Naive thymus-derived CD8-positive, alpha-beta T cell (primary cell): ENCODE measurements at places on chromosomes 3 and 15.
A peak's percentile ranks its signal among the peaks of the same experiment; 100 is the strongest.

GRCh38 chr3:129605203-129605921 lies 1.1 kb downstream of the PLXND1 start:
- peaks cover 13% of the 10 kb centered on the region for H3K27me3 ChIP-seq
- peak overlapping the region; percentile 93 for H3K4me3 ChIP-seq
- peak; percentile 34 for DNase-seq

DNA sequence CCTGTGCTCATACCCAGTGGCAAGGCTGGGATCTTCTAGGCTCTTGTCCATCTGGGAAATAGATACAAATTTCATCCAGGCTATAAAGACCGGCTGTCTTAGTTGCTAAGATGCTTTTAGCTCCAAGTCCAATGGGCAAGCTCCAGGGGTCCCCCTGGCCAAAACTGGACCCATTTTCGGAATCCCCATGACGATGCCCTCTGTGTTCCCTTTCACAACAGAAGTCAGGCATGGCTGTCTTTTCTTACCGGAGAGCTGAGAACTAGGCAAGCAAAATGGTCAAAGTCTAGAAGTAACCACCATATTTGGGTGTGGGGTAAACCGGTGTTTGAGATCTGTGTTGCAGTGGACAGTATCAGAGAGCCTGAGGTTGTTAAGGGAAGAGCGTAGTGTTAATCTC lies 1.0 kb downstream of the GLYCTK start:
- peaks cover 40% of the 10 kb centered on the region for H3K4me1 ChIP-seq
- H3K4me3 ChIP-seq, result peak overlapping the region; percentile 99
- H3K27me3 ChIP-seq, result no peaks in the 10 kb centered on the region
- peak overlapping the region; percentile 100 for H3K27ac ChIP-seq

GRCh38 chr15:65204931-65205660 lies 6.2 kb downstream of the CILP start:
- no peaks in the 10 kb centered on the region for H3K27me3 ChIP-seq
- H3K36me3 ChIP-seq, result no peaks in the 10 kb centered on the region
- H3K4me3 ChIP-seq, result no peak overlapping the region
- no peak overlapping the region for H3K27ac ChIP-seq
- no peaks in the 10 kb centered on the region for H3K4me1 ChIP-seq

DNA sequence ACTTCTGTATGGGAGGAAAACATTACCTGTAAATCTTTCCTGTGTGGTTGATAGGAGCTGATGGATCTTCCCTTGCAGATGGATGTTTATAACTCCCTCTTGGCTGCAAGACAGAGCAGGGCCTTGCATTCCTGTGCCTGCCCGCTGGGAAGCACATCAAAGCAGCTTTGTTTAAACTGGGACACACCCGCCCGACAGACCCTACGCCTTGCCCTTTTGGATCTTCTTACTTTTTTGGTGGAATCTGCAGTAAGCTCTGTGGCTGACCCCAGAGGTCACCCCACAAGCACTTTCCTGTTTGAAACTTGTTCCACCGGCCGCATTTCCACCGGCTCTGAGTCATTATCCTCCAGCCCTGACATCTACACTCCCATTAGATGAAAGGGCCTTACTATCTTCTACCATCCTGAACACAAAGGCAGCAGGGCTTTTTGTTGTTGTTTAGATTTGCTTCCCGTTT lies 244.1 kb upstream of the STT3B start:
- H3K27me3 ChIP-seq, result no peaks in the 10 kb centered on the region
- no peak for DNase-seq
- H3K4me1 ChIP-seq, result peaks cover 14% of the 10 kb centered on the region
- no peak overlapping the region for H3K4me3 ChIP-seq

- no peaks in the 10 kb centered on the region for H3K27me3 ChIP-seq
- DNase-seq, result no peak
- H3K36me3 ChIP-seq, result peaks cover 32% of the 10 kb centered on the region
- H3K27ac ChIP-seq, result no peak overlapping the region
- H3K4me1 ChIP-seq, result peaks cover 5% of the 10 kb centered on the region
These were observed 69.4 kb downstream of the AAGAB start for GRCh38 chr15:67185051-67185450.

DNA sequence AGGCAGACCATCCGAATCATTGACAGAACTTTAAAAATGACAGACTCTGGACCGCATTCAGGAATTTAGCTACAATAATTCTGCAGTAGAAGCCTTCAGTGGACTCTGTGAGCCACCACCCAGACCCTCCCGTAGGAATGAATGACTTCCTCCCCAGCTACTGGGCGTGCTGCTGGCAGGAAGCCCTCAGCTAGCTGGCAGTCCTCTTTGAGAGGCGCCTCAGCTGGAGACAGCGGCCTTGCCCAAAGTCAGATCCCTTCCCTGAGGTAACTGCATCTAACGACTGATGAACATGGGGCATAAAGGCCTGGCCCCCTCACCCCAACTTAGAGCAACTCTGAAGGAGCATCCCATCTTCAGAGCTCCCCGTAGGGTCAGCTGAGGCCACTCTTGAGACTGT lies 25.8 kb downstream of the CRABP1 start:
- DNase-seq, result no peak
- no peaks in the 10 kb centered on the region for H3K36me3 ChIP-seq
- peaks cover 3% of the 10 kb centered on the region for H3K27me3 ChIP-seq
- H3K4me3 ChIP-seq, result no peak overlapping the region
- no peak overlapping the region for H3K27ac ChIP-seq
- H3K4me1 ChIP-seq, result no peaks in the 10 kb centered on the region

- no peak overlapping the region for H3K4me3 ChIP-seq
- H3K27ac ChIP-seq, result no peak overlapping the region
- H3K4me1 ChIP-seq, result no peaks in the 10 kb centered on the region
- no peak for DNase-seq
- H3K27me3 ChIP-seq, result peaks cover 4% of the 10 kb centered on the region
These were observed 46.6 kb downstream of the SPRED1 start for GRCh38 chr15:38299216-38299615.

- no peaks in the 10 kb centered on the region for H3K36me3 ChIP-seq
- DNase-seq, result no peak
- H3K27ac ChIP-seq, result no peak overlapping the region
- no peaks in the 10 kb centered on the region for H3K4me1 ChIP-seq
- peaks cover 16% of the 10 kb centered on the region for H3K27me3 ChIP-seq
These were observed 435.6 kb downstream of the MECOM start for GRCh38 chr3:169227911-169228310.

DNA sequence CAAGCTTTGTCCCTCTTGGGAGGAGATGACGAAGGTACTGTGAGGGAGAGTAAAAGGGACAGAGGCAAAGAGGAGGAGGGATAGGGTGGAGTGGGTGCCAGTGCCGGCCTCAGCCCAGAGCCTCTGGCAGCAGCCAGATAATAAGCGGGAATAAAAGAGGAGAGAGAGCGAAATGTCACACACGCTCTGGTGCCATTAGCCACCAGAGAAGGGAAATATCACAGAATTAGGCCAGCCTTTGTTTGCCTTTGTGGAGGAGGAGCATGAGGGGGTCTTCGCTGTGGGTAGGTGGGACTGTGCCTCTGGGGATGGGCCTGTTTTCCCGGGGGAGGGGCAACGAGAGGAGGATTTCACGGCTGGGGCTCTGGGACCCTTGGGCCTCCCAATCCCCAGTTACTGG lies 67.8 kb downstream of the LINGO1 start:
- H3K4me1 ChIP-seq, result no peaks in the 10 kb centered on the region
- peaks cover 7% of the 10 kb centered on the region for H3K27me3 ChIP-seq
- H3K36me3 ChIP-seq, result no peaks in the 10 kb centered on the region
- H3K27ac ChIP-seq, result no peak overlapping the region
- H3K4me3 ChIP-seq, result no peak overlapping the region

- H3K4me3 ChIP-seq, result peak overlapping the region; percentile 67
- H3K27me3 ChIP-seq, result no peaks in the 10 kb centered on the region
- no peak overlapping the region for H3K27ac ChIP-seq
- no peaks in the 10 kb centered on the region for H3K36me3 ChIP-seq
These were observed 178.2 kb upstream of the LPP start for GRCh38 chr3:187975561-187976364.

- no peak overlapping the region for H3K27ac ChIP-seq
- peaks cover 22% of the 10 kb centered on the region for H3K27me3 ChIP-seq
- no peaks in the 10 kb centered on the region for H3K4me1 ChIP-seq
- DNase-seq, result no peak
These were observed 12.2 kb upstream of the PIK3R4 start for GRCh38 chr3:130758624-130759369.

GRCh38 chr3:83426300-83426699 lies 1532.5 kb upstream of the CADM2 start:
- H3K36me3 ChIP-seq, result no peaks in the 10 kb centered on the region
- H3K4me3 ChIP-seq, result no peak overlapping the region
- H3K27ac ChIP-seq, result no peak overlapping the region
- no peaks in the 10 kb centered on the region for H3K4me1 ChIP-seq
- no peaks in the 10 kb centered on the region for H3K27me3 ChIP-seq

DNA sequence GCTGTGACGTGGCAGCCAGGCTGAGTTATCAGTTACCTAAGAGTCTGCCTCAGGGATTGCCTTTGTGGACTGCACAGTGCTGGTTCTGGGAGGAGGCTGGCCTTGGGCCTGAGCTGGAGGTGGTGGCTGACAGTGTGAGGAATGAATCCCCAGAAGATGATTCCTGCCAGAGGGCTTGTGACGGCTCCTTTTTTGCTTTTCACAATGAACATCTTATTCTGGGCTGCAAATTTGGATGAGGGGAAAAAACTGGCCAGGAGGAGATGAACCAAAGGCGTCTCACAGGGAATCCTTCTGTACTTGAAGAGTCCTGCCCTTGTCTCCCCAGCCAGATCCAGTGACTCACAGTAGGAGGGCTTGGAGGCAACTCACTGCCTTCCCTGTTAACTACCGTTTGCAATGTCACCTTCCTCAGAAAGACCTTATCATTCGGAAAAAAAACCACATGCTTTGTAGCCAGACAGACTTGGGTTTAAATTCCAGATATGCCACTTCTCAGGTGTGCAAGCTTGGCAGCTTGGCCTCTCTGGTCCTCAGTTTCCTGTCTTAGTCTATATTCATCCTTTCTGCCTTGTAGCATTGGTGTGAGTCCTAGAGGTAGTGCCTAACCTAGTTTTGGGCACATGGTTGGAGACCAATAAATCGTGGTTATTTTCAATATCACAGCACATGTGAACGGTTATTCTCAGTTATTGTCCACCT lies 19.1 kb downstream of the ST6GAL1 start:
- no peak overlapping the region for H3K4me3 ChIP-seq
- no peaks in the 10 kb centered on the region for H3K27me3 ChIP-seq
- H3K36me3 ChIP-seq, result peaks cover 63% of the 10 kb centered on the region
- no peak for DNase-seq
- H3K4me1 ChIP-seq, result peaks cover 54% of the 10 kb centered on the region

- H3K4me1 ChIP-seq, result peaks cover 11% of the 10 kb centered on the region
- no peak overlapping the region for H3K27ac ChIP-seq
- H3K36me3 ChIP-seq, result no peaks in the 10 kb centered on the region
- DNase-seq, result no peak
- H3K27me3 ChIP-seq, result no peaks in the 10 kb centered on the region
These were observed 6.0 kb downstream of the HHATL start for GRCh38 chr3:42696356-42697288.

- peaks cover 3% of the 10 kb centered on the region for H3K36me3 ChIP-seq
- no peaks in the 10 kb centered on the region for H3K27me3 ChIP-seq
- no peaks in the 10 kb centered on the region for H3K4me1 ChIP-seq
- H3K27ac ChIP-seq, result no peak overlapping the region
- H3K4me3 ChIP-seq, result no peak overlapping the region
- no peak for DNase-seq
These were observed 36.1 kb downstream of the LSM3 start for GRCh38 chr3:14214764-14215163.

- no peaks in the 10 kb centered on the region for H3K27me3 ChIP-seq
- H3K4me1 ChIP-seq, result no peaks in the 10 kb centered on the region
- no peaks in the 10 kb centered on the region for H3K36me3 ChIP-seq
These were observed 1445.1 kb upstream of the CADM2 start for GRCh38 chr3:83513677-83514076.

GRCh38 chr3:102133376-102133775 lies 284.1 kb downstream of the NFKBIZ start:
- peaks cover 27% of the 10 kb centered on the region for H3K4me1 ChIP-seq
- DNase-seq, result no peak
- H3K36me3 ChIP-seq, result no peaks in the 10 kb centered on the region

DNA sequence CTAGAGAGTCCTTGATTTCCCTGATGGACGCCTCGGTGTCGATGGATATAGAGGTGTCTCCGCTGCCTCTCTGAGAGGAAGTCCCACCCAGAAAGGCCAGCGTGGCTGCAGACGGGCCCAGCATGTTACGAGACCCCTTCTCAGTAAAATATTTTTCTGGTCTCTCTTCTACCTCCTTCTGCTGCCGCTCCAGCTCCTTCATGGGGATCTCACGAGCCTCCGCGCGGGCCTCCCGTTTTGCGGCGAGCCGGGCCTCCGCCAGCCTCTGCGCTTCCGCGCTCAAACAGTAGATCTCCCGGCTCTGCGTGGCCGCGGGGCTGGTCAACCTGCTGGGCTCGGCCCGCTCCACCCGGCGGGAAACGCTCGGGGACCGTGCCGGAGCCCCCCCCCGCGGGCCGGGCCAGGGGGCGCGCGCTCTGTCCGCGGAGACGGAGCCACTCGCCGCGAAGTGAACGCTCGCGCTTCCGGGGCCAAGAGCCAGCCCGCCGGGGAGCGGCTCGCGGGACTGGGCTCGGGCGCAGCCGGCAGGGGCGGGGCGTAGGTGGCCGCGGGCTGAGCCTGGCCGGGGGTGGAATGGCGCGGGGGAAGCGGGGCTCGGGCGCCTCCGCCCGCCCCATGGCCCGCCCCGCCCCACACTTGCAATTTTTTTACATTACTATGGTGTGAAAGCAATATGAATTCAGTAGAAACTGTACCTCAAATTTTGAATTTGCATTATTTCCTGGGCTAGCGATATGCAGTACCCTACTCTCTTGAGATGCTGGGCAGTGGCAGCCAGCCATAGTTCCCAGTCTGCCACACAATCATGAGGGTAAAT lies 10.2 kb upstream of the KCNMB3 start:
- H3K27me3 ChIP-seq, result no peaks in the 10 kb centered on the region
- no peaks in the 10 kb centered on the region for H3K36me3 ChIP-seq
- H3K27ac ChIP-seq, result peak overlapping the region; percentile 72
- peak overlapping the region; percentile 86 for H3K4me3 ChIP-seq
- DNase-seq, result peak; percentile 64

GRCh38 chr15:88220443-88221335 lies 35.9 kb downstream of the NTRK3 start:
- no peaks in the 10 kb centered on the region for H3K36me3 ChIP-seq
- no peaks in the 10 kb centered on the region for H3K4me1 ChIP-seq
- no peak overlapping the region for H3K27ac ChIP-seq
- DNase-seq, result no peak
- H3K4me3 ChIP-seq, result no peak overlapping the region

DNA sequence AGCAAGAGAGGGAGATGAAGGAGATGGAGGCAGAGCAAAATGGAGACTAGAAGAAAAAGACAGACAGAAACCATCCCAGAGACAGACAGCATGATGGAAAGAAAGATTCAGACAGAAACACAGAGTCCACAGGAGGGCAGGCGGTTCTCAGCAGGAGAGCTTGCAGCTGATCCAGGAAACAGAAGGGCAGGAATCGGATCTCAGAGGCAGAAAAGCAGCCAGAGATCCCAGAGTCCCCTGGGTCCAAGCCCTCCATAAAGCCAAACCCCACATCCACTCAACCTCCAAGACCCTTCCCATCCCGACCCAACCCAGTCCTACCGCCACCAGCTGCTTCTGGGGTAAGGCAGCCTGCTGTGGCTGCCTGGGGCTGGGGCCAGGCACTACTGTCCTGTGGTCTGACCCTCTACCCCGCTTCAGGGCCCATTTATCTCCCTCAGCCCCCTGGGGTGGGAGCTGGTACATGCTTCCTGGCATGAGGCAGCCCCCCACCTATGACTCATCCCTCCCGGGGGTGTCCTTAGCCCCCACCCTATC lies at the start of gene UCN2:
UCN2 (minus strand) TSS at position 400 of the 537 bp plus-strand sequence. CDS start 657 bp downstream, outside the sequence.
- H3K36me3 ChIP-seq, result no peaks in the 10 kb centered on the region
- no peak for DNase-seq
- H3K4me3 ChIP-seq, result no peak within 1 kb of the TSS
- H3K27me3 ChIP-seq, result no peaks in the 10 kb centered on the region
- H3K27ac ChIP-seq, result no peak within 1 kb of the TSS
